HEK293T (cell line): ENCODE measurements at places on chromosomes 3 and 15.

DNA sequence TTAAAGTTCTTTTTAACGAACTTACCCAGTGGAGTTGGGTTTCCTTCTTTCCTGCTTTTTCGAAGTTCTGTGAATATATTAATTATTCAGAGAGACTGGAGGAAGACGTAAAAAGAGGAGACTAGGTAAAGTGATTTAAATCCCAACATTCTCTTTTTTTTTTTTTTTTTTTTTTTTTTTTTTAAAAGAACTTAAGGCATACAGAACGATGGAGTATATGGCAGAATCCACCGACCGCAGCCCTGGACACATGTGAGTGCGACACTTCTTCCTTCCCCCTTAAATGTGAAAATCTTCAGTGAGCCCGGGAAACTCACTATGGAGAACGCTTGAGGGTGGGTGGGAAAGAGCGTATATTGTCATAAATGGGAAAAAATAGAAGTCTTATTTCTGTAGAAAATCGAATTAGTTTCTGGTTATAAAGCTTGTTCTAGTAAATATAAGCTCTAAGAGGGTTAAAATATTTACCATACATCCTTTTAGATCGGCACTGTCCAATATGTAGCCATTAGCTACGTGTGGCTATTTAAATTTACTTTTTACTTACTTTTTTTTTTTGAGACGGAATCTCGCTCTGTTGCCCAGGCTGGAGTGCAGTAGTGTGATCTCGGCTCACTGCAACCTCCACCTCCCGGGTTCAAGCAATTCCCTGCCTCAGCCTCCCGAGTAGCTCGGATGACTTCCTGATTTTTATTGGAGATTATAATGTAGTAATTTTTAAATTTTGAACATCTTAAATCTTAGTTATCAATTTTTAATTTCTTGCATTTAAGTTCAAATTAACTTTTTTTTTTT lies 892 bp downstream of the NMD3 start:
- peak; percentile 17 for DNase-seq

DNA sequence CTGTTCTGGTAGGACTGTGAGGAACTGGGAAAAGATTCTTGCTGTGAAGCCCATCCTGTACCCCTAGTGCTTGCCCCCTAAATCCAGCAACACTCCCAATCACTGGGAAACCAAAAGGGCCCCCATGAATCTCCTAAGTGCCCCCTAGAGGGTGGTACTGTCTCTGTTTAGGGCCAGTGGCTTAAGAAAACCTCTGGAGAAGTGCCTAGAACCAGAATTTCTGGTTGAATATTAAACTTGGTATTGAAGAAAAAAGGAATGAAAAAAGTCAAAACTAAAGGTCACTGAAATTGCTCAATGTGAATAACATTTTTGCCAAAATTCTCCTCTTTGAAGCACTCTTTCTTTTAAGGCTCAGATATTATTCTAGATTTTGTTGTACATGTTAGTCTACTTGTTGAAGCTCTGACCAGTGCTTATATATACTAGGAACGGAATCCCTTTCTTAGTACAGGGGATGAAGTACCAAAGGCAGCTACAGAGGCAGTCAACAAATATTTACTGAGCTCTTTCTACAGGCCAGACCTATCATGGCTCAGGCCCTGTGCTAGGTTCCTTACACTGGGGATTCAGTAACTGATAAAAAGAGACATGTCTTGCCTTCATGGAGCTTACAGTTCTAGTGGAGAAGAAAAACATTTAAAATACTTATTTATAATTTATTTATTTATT lies 138.8 kb downstream of the MYLK start:
- no peak for DNase-seq

DNA sequence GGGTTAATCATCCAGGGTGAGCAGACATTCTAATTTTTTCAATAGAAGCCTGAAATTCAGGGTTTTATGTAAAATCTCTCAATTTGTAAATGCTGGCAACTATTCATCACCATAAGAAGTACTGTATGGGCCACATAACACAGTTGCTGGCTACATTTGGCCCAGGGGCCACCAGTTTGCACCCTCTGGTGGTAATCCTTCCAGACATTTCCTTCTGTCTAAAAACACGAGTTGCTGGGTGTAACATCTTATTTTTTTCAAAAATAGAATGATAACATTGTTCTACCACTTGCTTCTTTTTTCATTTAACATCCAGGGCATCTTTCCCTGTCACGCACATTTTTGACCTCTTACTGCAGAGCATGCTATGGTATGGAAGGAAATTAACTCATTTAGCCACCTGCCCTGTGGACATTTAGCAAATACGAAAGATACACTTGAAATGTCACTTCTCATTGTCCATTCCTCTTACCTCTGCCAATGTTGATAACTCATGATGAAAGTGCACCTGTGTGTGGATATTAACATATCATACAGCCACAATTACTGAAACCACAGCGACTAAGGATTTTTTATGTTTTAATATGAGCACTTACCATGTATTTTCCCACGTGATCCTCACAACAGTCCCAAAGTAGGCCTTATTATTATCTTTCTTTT lies 117.5 kb upstream of the ARHGEF3 start:
- DNase-seq: no peak

DNA sequence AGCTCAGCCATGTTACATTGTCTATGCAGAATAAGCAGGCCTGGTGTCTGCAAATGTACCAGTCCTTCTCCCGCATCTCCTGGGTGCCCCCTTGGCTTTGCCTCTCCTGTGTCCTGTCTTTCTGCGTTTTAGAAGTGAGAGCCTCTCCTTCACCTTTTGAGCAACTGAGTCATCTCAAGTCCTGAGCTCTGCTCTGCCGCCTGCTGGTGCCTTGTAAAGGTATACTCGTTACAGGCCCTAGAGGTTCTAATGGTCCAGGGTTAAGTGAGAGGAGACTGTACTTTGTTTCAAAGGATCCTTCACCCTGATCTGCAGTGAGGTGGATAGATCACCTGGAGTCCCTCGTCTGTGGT lies 12.6 kb downstream of the GHRL start:
- no peak for DNase-seq

DNA sequence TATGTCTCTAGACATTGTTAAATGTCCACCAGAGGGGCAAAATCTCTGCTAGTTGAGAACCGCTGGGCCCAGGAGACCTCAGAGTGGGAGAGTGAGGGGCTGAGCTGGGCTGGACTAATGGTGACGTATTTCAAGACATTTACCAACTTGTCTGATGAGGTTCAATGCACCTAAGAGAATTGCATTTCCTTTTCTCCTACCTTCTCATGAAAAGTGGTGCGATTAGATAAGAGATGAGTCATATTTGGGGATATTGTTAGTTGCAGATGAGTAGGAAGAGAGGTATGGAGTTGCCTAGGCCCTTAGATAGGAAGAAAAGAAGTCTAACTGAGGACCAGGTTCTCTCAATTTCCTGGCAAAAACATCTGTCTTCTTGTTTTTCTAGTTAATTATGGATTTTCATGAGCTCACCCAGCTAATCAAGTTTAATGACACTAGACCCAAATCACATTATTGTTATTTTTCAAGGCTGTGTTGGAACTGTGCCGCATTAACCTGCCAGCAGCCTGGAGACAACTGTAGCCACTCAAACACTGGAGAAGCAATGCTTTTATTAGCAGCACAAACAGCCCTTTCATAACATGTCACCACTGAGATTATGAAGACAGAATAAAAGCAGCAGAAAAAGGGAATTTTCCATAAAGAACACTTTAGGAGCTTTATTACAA lies 144.2 kb downstream of the PDCD6IP start:
- DNase-seq: no peak

DNA sequence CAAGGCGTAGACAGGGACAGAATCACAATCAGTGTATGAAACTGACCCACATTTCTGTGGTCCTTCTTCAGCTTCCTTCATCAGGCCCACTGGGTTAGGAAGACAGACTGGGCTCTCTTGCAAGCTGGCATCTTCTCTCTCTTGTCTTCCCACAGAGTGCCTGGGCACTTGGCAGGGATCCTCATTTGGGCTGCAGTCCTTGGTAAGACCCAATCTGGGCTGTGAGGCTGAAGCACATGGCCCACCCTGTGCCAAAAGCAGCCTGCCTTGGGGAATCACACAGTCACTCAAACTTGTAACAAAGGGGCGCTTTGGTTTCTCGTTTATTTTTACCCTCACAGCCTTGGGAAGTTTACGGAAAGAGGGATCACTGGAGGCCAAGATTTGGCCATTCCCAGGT lies 8.2 kb upstream of the EPHB3 start:
- no peak for DNase-seq

- DNase-seq: no peak
Measured at GRCh38 chr15:68407141-68407885, 24.6 kb downstream of the ITGA11 start.

- peak; percentile 20 for DNase-seq
Measured at GRCh38 chr3:153783106-153783505, 338.1 kb upstream of the ARHGEF26 start.

DNA sequence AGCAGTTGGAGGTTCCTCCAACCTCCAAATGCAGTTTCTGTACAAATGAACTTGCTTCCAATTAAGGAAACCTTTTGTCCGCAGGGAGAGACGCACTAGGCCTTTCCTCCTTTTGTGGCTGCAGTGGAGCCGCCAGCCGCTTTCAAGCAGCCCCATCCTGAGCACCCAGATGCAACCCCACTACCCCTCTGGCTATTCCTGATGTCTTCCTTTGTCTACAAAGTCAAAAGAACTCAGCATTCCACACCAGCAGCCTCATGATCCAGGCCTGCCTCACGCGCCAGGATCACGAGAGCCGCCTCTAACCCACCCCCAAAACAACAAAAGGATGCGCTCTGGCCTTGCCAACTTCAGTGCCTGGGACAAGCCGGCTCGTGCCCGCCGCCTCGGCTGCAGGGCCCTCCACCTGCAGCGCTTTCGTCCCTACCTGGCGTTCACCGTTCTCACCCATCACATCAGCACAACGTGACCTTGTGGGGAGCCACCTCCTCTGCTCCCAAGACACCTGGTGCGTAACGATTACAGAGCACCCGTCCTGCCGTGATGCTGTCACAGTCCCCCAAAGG lies 48.2 kb upstream of the MUC4 start:
- DNase-seq: no peak

GRCh38 chr3:63232764-63233396 lies 45.2 kb upstream of the SYNPR start:
- no peak for DNase-seq

- peak; percentile 9 for DNase-seq
Measured at GRCh38 chr3:51024765-51025632, 350.3 kb downstream of the DOCK3 start.

GRCh38 chr3:14561051-14561960 lies 21.2 kb upstream of the GRIP2 start:
- no peak for DNase-seq

GRCh38 chr3:14222900-14223594 lies 44.4 kb downstream of the LSM3 start:
- DNase-seq: no peak

- DNase-seq: no peak
Measured at GRCh38 chr3:55894605-55895004, 407.5 kb upstream of the WNT5A start.

DNA sequence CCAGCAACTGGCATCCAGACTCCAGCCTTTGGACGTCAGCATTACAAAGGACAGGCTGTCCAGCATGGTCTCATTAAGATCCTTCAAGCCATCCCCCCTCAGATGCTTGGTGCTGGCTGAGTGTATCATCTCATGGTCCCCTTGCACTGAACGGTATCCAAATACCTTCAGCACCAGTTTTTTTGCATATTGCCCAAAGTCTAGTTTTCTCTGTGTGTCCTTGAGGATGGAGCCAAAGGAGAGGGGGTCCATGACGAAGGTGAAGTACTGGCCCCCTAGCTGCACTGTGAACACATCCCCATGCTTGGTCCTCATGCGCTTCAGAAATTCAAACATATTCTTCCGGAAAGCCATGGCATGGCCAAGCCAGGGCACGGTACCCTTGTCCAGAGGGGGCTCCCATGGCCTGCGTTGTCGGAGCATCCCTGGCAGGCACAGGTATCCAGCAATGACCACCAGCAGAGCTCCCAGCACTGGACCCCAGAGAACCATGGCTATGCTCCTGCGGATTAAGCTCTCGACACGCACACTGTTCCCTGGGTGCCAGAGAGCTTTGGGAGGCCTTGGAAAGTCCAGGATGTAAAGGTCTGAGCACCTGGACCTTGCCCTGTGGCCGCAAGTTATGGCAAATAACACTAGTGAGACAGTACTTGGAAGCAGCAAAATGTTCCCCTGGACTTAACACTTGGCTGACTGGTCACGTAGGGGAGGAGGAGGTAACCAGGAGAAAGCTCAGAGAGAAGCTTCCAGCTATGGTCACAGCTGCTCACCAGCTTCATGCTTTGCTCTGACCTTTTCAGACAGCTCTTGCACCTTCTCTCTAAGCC lies at the start of gene CYP8B1:
Gene CYP8B1 (minus strand): TSS at position 555 of the 827 bp plus-strand sequence. CDS start 63 bp downstream, at position 492.
- DNase-seq: no peak

DNA sequence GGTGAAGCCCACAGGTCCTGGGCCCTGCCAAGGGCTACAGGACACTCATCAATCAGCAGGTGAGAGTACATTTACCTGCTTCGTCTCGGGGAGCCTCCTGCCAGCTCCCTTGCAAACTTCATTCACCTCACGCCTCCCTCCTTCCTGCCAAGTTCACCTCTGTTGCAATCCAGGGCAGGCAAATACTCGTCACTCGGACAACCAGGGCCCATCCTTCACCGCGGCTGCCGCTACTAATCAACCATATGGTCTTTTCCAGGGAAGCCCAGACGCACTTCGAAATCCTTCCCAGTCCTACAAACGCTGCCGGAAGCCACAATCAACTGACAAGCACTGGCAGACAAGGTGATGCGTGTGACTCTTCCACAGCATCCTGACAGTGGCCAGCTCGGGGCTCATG lies 200.7 kb upstream of the NSMCE3 start:
- DNase-seq: no peak

- DNase-seq: no peak
Measured at GRCh38 chr3:100265016-100265415, 4.2 kb downstream of the TBC1D23 start.

DNA sequence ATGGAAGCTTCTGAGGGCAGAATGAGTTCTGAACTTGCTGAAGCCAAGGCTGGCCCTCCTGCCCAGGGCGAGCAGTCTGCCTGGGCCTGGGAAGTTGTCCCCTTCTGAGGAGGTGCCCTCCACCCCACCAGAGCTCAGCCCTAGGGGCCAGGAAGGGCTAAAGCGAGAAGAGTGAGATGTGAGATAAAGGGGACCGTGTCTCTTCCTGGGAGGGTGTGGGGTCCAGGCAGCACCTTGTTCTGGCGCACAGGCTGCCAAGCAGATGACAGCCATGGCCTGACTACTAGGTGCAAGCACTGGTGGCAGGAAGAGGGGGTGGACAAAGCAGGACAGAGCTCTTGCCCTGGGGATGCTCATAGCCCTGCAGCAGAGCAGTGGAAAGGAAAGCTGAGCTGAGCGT lies 3.7 kb downstream of the PAK6 start:
- no peak for DNase-seq

- DNase-seq: peak; percentile 54
Measured at GRCh38 chr3:9399746-9400145, 2.3 kb downstream of the SETD5 start.

DNA sequence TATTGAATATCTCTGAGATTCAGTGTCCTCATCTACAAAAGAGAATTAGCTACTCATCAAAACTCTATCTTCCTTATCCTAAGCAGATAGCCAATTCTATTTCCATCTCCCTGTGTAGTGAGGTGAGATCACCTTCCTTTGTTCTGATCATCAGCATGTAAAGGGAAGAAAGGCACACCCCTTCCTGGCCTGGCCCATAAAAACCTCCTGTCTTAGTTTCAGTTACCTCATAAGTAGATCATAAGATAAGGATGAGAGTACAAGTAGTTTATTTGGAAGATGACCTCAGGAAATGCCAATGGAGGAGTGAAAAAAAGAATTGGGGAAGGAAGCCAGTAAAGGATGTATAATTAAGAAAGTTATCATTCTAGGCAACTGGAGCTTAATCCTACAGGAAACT lies 114.5 kb upstream of the GADL1 start:
- no peak for DNase-seq

- no peak for DNase-seq
Measured at GRCh38 chr3:37712918-37713817, 148.5 kb upstream of the CTDSPL start.

- no peak for DNase-seq
Measured at GRCh38 chr15:39472621-39473297, 108.1 kb upstream of the THBS1 start.
